Left lung (tissue), 14 donors: ENCODE measurements at places on chromosomes 12 and 14. TPM values are rescaled to one million over a fixed set of nuclear protein-coding genes. Genes with fewer than 3 reads are reported as not detected.

DNA sequence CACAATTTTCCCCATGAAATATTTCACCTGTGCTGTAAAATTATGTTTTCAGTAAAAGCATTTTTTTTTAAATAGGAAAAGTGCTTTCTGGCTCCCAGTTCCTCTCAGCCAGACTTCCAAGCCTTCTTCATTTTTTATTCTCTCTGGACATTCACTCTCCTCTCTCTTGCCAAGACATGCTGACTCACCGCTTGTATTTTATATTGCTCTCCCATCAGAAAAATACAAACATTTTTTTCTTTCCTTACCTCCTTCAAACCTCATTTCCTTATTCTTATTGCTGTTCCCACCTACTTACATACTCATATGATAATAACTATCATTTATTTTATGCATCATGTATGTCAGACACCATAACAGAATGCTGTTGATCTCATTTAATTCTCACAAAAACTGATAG lies 37.7 kb upstream of the ZNF641 start:
- no peak overlapping the region for H3K4me3 ChIP-seq
- H3K27me3 ChIP-seq, result no peaks in the 10 kb centered on the region
- H3K4me1 ChIP-seq, result no peaks in the 10 kb centered on the region
- H3K27ac ChIP-seq, result no peak overlapping the region
- DNase-seq, result no peak

- no peaks in the 10 kb centered on the region for H3K27me3 ChIP-seq
- no peak for DNase-seq
- H3K36me3 ChIP-seq, result no peaks in the 10 kb centered on the region
- no peaks in the 10 kb centered on the region for H3K4me1 ChIP-seq
- H3K4me3 ChIP-seq, result no peak overlapping the region
Measured at GRCh38 chr12:115611477-115611876, 666.0 kb downstream of the MED13L start.

DNA sequence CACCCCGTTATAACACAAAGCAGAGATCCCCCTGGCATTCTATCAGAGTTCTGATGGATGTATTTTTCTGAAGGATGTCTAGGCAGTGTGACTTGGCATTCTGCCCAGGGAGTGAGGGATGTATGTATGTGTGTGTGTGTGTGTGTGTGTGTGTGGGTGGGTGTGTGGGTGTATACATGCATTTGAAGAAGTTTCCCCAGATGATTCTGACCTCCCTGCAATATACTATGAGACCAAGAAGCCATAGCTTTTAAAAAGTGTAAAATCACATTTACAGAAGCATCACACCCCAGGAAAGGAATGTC lies 59.7 kb upstream of the NAP1L1 start:
- peak; percentile 16 for DNase-seq
- no peaks in the 10 kb centered on the region for H3K36me3 ChIP-seq
- H3K4me1 ChIP-seq, result no peaks in the 10 kb centered on the region
- H3K27ac ChIP-seq, result no peak overlapping the region

DNA sequence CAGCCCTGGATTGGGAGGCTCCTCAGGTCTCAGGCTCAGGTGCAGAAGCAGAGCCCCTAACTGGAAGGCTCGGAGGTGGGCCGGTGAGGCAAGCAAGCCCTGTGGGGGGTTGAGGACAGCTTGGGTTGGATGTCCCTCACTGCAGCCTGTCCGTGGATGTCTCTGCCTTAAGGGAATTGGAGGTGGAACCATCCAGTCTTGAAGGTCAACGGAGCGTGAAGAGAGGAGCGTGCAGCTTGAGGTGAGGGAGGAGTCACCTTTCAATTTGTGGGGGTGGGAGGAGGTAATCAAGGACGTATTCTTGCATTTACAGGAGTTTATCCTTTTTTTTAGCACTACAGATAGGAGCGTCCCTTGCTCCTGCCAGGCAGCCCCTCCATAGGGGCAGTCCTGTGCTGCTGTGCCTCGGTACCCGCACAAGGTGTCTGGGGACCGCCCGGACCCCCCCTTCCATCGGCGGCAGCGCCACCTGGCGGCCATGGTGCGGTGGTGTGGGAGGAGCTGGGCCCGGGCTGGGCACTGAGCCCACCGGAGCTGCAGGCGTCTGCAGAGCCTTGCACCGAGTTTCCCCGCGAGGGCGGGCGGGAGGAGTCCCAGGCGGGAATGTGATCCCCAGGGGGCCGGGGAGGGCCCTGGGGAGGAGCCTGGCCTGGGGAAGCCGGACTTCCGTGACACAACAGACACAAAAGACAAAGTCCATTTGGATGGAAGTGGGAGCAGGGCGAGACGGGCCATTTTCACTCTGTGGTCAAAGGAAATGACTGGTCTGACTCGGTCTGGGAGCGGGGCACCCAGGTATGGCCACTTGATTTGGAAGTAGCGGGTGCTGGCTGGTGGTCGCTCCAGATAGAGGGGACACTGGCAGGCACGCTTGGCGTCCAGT lies 864 bp downstream of the DNAJC22 start:
- DNase-seq, result peak; percentile 95
- H3K4me3 ChIP-seq, result peak overlapping the region; percentile 18
- no peaks in the 10 kb centered on the region for H3K36me3 ChIP-seq
- H3K4me1 ChIP-seq, result peaks cover 35% of the 10 kb centered on the region

GRCh38 chr14:93330609-93331000 lies 2.2 kb downstream of the BTBD7 start:
- H3K4me1 ChIP-seq, result peaks cover 55% of the 10 kb centered on the region
- H3K27me3 ChIP-seq, result no peaks in the 10 kb centered on the region
- H3K27ac ChIP-seq, result peak overlapping the region; percentile 96
- H3K4me3 ChIP-seq, result no peak overlapping the region
- H3K36me3 ChIP-seq, result no peaks in the 10 kb centered on the region

DNA sequence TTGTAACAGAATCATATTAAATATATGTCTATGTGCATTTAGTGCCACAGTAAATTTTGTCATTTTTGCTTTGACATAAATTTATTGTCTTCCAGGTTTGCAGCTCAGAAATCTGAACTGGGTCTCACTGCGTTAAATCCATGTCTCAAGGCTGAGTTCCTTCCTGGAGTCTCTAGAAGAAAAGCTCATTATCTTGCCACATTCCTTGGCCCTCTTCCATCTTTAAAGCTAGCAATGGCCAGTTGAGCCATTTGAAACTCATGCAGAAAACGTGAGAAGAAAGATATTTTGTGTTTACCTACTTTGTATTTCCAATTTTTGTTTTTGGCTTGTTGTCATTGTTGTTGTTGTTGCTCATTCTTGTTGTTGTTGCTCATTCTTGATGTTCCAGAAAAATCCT lies 10.7 kb downstream of the PRH1 start:
- H3K27me3 ChIP-seq, result no peaks in the 10 kb centered on the region
- DNase-seq, result peak; percentile 11
- H3K4me1 ChIP-seq, result no peaks in the 10 kb centered on the region
- H3K4me3 ChIP-seq, result no peak overlapping the region
- no peaks in the 10 kb centered on the region for H3K36me3 ChIP-seq
- H3K27ac ChIP-seq, result no peak overlapping the region

GRCh38 chr12:75323663-75324062 lies 6.5 kb downstream of the CAPS2 start:
- H3K4me3 ChIP-seq, result no peak overlapping the region
- no peak for DNase-seq
- no peaks in the 10 kb centered on the region for H3K27me3 ChIP-seq

DNA sequence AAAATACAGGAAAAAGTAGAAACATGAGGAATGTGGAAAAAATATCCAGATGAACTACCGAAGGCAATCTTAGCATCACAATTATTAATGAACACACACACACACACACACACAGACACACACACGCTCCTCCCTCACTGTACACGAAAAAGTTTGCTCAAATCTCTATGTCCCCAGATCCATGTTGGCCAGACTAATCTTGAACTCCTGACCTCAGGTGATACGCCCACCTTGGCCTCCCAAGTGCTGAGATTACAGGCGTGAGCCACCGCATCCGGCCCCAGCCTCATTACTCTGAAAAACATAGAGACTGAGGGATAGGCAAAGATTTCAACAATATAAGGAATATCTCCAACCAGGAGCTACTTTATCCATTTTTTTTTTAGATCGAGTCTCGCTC lies 17.2 kb downstream of the PITPNM2 start:
- no peaks in the 10 kb centered on the region for H3K36me3 ChIP-seq
- H3K27me3 ChIP-seq, result no peaks in the 10 kb centered on the region
- peak overlapping the region; percentile 37 for H3K27ac ChIP-seq
- H3K4me3 ChIP-seq, result no peak overlapping the region

- no peaks in the 10 kb centered on the region for H3K36me3 ChIP-seq
- H3K27ac ChIP-seq, result no peak overlapping the region
- no peak for DNase-seq
- no peak overlapping the region for H3K4me3 ChIP-seq
Measured at GRCh38 chr12:14313379-14314138, 51.9 kb upstream of the ATF7IP start.

GRCh38 chr12:15651371-15651770 lies 137.8 kb downstream of the EPS8 start:
- no peak overlapping the region for H3K27ac ChIP-seq
- no peak for DNase-seq
- no peaks in the 10 kb centered on the region for H3K27me3 ChIP-seq
- H3K36me3 ChIP-seq, result no peaks in the 10 kb centered on the region

GRCh38 chr12:32437095-32437515 lies 37.7 kb downstream of the FGD4 start:
- no peaks in the 10 kb centered on the region for H3K36me3 ChIP-seq
- no peak for DNase-seq
- no peak overlapping the region for H3K4me3 ChIP-seq
- peaks cover 5% of the 10 kb centered on the region for H3K4me1 ChIP-seq
- H3K27me3 ChIP-seq, result no peaks in the 10 kb centered on the region
- H3K27ac ChIP-seq, result no peak overlapping the region

GRCh38 chr12:128286970-128287369 lies 20.0 kb downstream of the TMEM132C start:
- H3K4me3 ChIP-seq, result no peak overlapping the region
- H3K36me3 ChIP-seq, result no peaks in the 10 kb centered on the region
- no peaks in the 10 kb centered on the region for H3K4me1 ChIP-seq
- H3K27ac ChIP-seq, result no peak overlapping the region

DNA sequence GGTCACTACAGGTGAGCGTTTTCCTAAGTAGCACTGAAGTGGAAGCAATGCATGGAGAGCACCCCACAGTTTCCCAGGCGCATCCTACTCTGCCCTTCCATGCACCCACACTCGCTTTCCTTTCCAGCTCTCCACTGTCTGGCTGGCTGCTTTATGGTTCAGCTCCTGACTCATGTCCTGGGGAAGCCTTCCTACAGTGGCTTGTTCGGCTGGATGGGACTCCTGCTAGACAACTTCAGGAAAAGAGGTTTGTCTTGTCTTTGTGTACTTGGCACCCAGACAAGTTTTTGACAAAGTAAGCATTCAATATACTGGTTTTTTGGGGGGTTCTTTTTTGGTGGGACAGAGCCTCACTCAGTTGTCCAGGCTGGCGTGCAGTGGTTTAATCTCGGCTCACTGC lies 21.6 kb downstream of the PPM1H start:
- no peaks in the 10 kb centered on the region for H3K36me3 ChIP-seq
- no peaks in the 10 kb centered on the region for H3K27me3 ChIP-seq
- H3K4me1 ChIP-seq, result peaks cover 15% of the 10 kb centered on the region
- H3K27ac ChIP-seq, result peak overlapping the region; percentile 66
- DNase-seq, result no peak

- no peaks in the 10 kb centered on the region for H3K36me3 ChIP-seq
- no peaks in the 10 kb centered on the region for H3K4me1 ChIP-seq
- no peak overlapping the region for H3K27ac ChIP-seq
- H3K27me3 ChIP-seq, result no peaks in the 10 kb centered on the region
- no peak overlapping the region for H3K4me3 ChIP-seq
Measured at GRCh38 chr14:88961214-88961613, 136.8 kb downstream of the TTC8 start.

GRCh38 chr12:43347026-43347425 lies 205.0 kb downstream of the ADAMTS20 start:
- no peaks in the 10 kb centered on the region for H3K4me1 ChIP-seq
- no peaks in the 10 kb centered on the region for H3K27me3 ChIP-seq
- no peak overlapping the region for H3K4me3 ChIP-seq
- no peak overlapping the region for H3K27ac ChIP-seq

DNA sequence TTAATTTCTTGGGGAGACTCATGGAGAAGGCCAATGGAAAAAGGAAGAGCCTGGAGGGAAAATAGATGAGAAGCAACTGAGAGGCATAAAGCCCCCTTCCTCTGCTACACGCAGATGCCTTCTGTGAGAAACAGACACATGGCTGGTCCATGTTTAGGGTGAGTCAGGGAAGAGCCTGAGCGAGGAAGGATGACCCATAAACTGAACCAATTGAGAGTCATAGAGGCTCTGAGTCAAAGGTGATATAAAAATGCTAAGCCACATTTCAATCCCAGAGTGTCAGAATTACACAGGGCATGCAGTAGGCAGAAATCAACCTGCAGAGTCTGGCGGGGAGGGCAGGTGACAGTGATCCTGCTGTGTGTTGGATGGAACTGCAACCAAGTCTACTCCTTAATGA lies 30.1 kb upstream of the NEDD1 start:
- H3K27ac ChIP-seq, result no peak overlapping the region
- no peak for DNase-seq
- H3K4me1 ChIP-seq, result no peaks in the 10 kb centered on the region
- H3K4me3 ChIP-seq, result no peak overlapping the region
- no peaks in the 10 kb centered on the region for H3K36me3 ChIP-seq
- H3K27me3 ChIP-seq, result no peaks in the 10 kb centered on the region

- no peak for DNase-seq
- H3K27me3 ChIP-seq, result no peaks in the 10 kb centered on the region
- H3K4me1 ChIP-seq, result no peaks in the 10 kb centered on the region
- H3K27ac ChIP-seq, result no peak overlapping the region
Measured at GRCh38 chr12:114430306-114430705, 24.4 kb upstream of the TBX5 start.

- H3K27ac ChIP-seq, result no peak overlapping the region
- no peaks in the 10 kb centered on the region for H3K4me1 ChIP-seq
- no peaks in the 10 kb centered on the region for H3K36me3 ChIP-seq
- DNase-seq, result peak; percentile 23
Measured at GRCh38 chr14:88321692-88322503, 1.2 kb downstream of the KCNK10 start.

- peak overlapping the region; percentile 89 for H3K27ac ChIP-seq
- no peaks in the 10 kb centered on the region for H3K27me3 ChIP-seq
- H3K4me3 ChIP-seq, result peak overlapping the region; percentile 78
- peaks cover 5% of the 10 kb centered on the region for H3K36me3 ChIP-seq
Measured at GRCh38 chr12:48157889-48158370, 615 bp upstream of the ASB8 start.

- no peak for DNase-seq
- H3K4me3 ChIP-seq, result no peak overlapping the region
- no peaks in the 10 kb centered on the region for H3K27me3 ChIP-seq
Measured at GRCh38 chr14:24377657-24378056, 9.7 kb downstream of the NFATC4 start.

Gene FGF23
- 0.04 TPM for polyA plus RNA-seq

Gene MUCL1
- polyA plus RNA-seq, result not detected

Gene SRRM4
- polyA plus RNA-seq, result 0.40 TPM

Gene TSFM
- polyA plus RNA-seq, result 32.9 TPM

Gene SLC38A2
- polyA plus RNA-seq, result 167 TPM

Gene OASL
- polyA plus RNA-seq, result 0.11 TPM

Gene CLEC12A
- polyA plus RNA-seq, result 0.95 TPM

Gene NACA
- 2,360 TPM for polyA plus RNA-seq

Gene DEPDC4
- polyA plus RNA-seq, result 8.0 TPM

Gene ATXN2
- 90.2 TPM for polyA plus RNA-seq

Gene RIPK3
- 2.4 TPM for polyA plus RNA-seq

Gene KIF5A
- 5.4 TPM for polyA plus RNA-seq

Gene KRT79
- polyA plus RNA-seq, result not detected

Gene SLC22A17
- 36.5 TPM for polyA plus RNA-seq

Gene SLC39A2
- polyA plus RNA-seq, result 0.38 TPM
